ENCODE measurements at places on chromosomes 13 and 19.

DNA sequence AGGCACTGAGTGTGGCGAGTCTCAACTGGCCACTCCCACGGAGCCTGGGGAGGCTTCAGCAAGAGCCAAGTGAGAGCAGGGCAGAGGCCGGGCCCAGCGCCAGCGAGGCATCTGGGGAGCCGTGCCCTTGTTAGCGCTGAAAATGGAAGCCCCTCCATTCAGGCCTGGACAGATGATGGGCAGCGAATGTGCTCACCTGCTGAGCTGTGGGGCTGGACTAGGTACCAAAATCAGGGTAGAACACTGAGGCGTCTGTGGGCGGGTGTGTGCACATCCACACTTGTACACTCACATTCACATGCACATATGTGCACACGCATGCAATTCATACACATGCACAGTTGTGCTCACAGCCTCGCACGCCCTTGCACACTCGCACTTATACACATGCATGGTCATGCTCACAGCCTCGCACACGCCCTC lies 20.7 kb downstream of the NAXD start:
- no peak for DNase-seq

DNA sequence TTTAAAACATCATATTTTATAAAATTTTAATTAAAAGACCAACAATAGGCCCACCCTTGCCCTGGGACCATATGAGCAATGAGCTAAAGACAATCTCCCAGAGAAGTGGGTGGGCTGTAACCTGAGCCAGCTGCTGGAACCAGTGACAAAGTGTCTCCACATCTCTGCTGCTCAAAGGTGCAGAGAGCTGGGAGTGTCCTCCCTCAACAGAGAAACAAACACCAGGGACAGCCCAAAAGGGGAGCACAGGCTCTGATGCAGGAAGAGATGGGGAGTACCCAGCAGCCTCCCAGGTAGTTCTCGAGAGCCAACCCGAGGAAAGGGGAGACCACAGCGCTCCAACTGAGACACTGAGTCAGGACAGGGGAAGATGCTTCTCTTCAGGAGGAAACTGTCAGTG lies 39.1 kb downstream of the DOCK9 start:
- DNase-seq, result no peak

DNA sequence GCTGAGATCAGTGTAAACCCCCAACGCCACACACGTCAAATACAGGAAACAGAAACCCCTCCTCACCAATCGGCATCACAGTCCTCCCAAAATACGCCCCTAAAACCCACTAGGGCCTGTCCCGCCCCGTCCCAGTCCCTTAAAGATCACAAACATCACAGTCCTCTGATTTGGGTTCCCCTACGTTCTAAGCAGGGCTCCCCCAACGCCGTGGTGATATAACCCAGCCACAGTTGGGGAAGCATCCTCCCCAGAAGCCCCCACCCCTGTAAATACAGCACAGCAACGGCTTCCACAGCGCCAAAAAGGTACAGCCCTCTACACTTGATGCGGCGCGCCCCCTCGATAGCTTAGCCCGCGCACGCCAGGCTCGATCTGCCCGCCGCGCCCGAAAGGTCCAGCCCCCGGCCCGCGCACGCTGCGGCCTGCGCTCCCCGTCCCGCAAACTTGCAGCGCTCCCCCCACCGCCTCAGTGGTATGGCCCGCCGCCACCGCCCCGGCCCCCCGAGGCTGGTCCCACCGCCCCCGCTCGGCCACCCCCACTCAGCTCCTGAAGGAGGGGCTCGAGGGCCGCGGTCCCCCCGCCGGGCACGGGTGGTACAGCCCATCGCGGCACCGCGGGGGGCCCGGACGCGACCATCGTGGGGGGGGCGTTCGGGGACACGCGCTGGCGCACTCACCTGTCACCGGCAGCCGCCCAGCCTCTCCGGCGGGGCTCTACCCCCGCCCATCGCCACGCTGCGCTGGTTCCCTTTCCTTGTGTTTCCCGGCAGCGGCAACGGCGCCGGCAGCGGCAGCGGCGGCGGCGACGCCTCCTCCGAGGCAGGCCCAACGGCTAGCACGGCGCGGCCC lies at the start of gene AKT2:
Gene AKT2, minus strand, starts transcription at position 845 of the 852 bp plus-strand sequence. CDS start 20,078 bp downstream, outside the sequence.
- peak; percentile 63 for DNase-seq

DNA sequence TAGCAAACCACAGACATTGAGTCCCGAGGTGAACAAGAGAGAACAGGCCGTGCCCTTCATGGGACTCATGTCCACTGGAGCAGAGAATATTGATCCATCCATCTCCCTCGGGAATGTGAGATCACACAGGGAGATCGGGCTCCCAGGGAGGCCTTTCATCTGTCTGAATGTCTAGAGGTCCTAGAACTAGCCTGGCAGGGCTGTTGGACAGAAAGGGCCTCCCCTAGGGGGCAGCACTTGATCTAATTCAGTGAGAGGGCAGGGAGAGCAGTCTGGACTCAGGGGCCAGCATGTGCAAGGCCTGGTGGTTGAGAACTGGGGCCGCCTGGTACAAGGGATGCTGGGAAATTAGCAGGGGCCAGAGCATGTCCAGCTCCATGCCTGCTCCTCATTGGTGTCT lies 4.3 kb downstream of the RUVBL2 start:
- DNase-seq, result no peak

DNA sequence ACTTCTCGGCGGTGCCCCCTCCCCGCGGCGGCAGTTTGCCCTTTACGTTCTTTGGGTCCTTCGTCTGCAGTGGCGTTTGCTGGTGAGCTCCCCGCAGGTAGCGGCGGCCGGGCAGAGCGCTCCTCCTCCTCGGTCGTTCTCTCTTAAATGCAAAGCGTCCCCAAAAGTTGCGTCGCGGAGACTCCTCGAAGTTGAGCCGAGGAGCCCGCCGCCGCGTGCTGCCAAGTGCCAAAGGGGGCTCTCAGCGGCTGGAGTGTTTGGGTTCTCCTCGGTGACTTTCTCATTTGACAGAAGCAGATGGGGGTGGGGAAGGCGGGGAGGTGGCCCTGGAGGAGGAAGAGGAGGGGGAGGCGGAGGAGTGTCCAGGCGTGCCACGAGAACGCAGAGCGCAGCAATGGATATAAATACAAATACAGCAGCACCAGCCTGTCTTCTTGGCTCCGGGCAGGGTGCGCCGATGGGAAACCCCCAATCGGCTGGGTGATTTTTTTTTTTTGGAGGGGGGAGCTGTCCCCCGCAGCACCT lies at the start of gene SOX21:
Gene SOX21, minus strand, starts transcription at position 259 of the 525 bp plus-strand sequence. CDS start 496 bp downstream, outside the sequence.
- DNase-seq, result no peak

DNA sequence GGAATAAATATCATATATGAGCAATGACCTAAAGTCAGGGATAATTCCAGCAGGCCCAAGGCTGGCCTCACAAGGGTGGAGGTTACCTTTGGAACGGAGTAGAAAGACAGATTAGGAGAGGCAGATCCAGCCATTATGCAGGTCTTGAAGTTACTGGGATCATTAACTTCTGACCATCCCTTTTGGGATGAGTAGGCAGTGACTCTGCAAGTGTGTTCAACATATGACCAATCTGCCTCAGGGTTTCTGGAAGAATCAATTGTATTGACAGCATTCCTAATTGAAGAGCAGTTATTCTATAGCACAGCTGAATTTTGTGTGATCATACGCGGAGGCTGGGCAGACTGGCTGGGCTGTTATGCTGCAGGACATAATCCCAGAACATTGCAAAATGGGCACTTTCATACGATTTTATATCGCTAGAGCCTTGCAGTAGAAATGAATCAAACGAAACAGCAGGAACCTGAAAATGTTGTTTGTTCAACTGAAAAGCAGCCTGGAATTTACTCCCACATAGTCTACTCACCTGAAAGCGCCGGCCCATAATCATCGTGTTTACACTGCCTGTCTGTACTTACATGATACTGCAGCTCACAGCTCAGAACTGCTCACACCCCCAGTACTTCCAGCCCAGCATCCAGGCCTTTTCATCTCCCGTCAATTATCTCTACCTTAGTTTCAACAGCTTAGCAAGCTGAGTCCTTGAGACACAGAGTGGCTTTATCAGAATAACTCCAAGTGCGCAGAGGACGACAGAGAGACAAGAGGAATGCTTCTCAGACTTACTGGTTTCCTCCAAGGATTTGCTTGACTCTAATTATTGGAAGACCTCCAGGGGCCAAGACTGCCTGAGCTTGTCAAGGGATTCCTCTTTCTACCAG lies 556.1 kb downstream of the EFNB2 start:
- no peak for DNase-seq

- no peak for DNase-seq
Measured at GRCh38 chr19:54255105-54255775, 1.8 kb downstream of the LILRB5 start.

- no peak for DNase-seq
Measured at GRCh38 chr19:31233295-31233800, 115.9 kb downstream of the TSHZ3 start.

DNA sequence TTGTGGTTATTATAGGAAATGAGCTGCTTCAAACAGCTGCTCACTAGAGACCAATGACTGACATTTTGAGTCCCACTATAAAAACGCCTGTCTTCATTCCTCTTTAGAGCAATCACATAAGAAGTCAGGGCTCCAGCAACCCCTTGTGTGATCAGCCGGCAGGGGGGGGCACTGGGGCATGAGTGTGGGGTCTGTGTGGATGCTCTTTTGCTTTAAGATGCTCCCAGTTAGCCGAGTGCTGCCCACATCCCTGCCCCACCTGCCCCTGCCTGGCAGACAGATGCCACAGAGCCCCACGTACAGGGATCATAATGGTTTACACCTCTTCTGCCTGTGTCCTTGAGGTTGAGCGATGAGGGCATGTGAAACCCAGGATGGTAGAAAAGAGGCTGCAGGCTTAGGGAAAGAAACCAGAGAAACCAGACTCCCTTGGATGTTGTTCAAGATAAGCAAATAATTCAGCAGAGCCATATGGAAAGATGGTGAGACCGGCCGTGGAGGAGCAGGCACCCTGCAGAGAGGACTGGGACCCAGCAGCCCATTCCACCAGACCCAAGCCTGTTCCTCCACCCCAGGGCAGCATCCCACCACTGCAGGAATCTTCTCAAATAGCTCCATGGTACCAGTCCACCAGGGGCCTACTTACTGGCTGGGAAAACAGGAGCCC lies 55.4 kb downstream of the CHST8 start:
- DNase-seq, result no peak

DNA sequence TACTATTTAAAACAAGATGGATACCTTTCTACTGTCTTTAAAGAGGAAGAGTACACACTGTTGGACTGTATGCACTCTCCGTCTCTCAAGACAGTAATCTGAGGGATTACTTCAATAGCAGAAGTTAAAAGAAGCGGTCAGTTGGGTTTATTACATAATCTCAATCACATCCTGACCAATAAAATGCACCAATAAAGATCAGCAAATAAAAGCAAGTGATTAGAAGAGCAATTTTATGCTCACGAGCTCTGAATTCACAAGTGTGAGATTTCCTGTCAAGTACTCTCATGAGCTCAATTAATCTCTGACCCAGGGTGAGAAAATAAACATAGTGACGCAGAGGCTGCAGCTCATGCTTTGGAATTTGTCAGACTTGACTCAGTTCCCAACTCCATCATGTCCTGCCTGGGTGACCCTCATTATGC lies 12.2 kb downstream of the ABCC4 start:
- DNase-seq, result no peak

DNA sequence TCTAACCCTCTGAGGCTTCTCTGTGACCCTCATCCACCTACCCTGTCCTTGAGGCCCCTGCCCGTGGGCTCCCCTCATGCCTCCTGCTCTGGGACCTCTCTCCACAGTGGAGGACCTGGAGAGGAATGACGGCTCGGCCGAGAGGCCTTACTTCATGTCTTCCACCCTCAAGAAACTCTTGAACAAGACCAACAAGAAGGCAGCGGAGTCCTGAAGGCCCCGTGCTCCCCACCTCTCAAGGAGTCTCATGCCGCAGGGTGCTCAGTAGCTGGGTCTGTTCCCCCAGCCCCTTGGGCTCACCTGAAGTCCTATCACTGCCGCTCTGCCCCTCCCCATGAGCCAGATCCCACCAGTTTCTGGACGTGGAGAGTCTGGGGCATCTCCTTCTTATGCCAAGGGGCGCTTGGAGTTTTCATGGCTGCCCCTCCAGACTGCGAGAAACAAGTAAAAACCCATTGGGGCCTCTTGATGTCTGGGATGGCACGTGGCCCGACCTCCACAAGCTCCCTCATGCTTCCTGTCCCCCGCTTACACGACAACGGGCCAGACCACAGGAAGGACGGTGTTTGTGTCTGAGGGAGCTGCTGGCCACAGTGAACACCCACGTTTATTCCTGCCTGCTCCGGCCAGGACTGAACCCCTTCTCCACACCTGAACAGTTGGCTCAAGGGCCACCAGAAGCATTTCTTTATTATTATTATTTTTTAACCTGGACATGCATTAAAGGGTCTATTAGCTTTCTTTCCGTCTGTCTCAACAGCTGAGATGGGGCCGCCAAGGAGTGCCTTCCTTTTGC lies 10.8 kb upstream of the ILF3 start:
- DNase-seq, result no peak

- DNase-seq, result no peak
Measured at GRCh38 chr13:82747291-82747690, 1135.0 kb downstream of the SLITRK1 start.

GRCh38 chr19:15108145-15108844 lies 1.1 kb downstream of the SYDE1 start:
- no peak for DNase-seq

DNA sequence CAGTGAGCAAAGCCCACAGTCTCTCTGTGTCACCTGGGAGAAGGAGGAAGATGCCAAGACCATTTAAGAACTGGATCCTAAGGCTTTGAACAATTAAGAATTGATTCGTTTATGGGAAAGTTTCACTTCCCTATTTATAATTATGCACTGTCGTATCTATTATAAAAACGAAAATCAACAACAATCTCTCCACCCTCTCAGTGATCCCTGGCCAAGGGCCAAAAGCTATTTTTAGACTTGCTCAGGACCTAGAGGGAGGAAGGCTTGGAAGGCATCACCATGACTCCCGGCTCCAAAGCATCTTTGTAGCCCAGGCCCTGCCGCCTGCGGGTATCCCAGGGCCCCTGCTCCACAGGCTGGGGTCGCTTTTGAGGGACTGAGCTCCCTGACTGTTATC lies 1.3 kb downstream of the RHPN2 start:
- peak; percentile 17 for DNase-seq

DNA sequence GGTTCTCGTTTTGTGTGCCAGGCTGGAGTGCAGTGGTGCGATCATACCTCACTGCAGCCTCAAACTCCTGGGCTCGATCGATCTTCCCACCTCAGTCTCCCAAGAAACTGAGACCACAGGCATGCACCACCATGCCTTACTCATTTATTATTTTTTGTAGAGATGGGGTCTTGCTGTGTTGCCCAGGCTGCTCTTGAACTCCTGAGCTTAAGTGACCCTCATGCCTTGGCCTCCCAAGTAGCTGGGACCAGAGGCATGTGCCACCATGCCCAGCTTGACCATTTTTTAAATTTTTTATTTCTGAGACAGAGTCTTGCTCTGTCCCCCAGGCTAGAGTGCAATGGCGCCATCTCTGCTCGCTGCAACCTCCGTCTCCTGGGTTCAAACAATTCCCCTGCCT lies 10.2 kb upstream of the GNA11 start:
- DNase-seq, result no peak

DNA sequence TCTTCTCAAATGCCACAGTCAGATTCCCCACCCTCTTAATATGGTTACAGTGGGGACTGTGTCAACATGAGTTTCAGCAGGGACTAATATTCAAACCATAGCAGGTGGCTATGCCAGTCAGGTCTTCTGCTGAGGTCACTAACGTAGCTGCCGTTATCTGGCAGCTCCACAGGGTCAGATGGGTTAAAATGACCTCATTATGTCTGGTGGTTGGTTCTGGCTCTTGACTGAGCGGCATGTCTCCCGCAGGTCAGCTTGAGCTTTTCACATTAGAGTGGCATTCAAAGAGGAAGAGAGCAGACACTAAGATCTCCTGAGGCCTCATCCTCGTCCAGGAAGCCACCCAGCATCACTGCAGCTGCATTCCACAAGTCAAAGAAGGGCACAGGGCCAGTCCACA lies 21.4 kb upstream of the IPO5 start:
- no peak for DNase-seq

GRCh38 chr19:46515879-46516350 lies 20.2 kb upstream of the PNMA8B start:
- DNase-seq, result no peak

All from heart right ventricle (tissue), 16 donors.